ENCODE measurements at places on chromosomes 7 and 10.

GRCh38 chr7:48312151-48312550 lies 140.9 kb downstream of the ABCA13 start:
- DNase-seq, result no peak

- no peak for DNase-seq
Measured at GRCh38 chr7:15041226-15041625, 138.7 kb upstream of the DGKB start.

DNA sequence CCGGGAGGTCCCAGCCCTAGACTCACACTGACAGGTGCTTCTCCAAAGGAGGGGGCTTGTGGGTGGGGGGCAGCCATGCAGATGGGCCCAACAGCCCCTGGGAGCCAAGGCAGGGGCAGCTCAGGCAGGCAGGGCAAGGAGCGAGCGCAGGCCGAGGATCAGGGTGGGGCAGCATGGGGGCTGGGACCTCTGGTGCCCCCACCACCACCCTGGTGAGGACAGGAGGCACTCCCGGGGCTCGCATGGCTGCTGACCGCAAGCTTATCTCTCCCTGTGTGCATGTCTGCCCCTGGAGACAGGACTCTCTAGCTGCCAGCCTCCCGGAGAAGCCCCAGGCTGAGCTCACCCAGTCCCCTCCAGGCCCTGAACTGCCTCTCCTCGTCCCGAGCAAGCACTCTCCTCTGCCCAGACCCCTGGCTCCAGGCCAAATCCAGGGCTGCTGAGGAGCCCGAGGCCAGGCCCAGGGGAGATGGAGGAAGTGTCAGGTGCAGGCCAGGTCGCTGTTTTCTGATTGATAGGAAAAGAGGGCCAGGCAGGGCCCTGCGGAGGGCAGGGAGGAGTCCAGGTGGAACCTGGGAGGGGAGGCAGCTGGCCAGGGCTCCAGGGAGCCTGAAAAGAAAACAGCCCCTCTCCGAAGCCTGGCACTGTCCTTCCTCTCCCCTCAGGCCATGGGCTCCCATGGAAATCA lies 39.0 kb downstream of the PDGFA start:
- DNase-seq, result no peak

DNA sequence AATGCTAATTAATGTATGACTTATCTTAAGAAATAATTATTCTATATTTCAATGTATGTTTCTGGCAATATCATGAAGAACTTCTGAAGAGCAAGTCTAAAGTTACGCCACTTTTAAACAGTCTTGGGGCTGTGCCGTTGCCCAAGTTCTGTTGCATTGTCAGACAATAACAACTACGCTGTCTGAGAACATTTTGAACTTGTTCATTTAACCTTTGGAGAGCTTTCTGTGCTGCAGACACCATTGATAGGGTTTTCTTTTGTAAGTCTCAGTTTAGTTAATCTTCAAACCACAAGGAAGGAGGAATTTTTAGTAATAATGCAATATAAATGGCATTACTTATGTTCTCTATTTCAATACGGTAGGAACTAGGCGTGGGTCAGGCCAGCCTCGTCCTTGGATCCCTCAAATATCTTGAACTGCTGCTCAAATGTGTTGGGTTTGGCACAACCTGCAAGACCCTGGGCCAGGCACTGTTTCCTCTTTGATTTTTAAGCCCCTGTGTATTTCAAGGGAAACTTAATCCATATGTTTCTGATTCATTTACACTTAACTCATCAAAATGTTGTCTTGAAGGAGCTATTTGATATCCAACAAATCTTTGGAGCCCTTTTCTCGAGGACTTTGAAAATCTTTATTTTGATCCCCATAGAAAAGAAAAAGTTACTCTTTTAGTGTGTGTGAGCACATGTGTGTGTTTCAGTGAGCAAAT lies 215.5 kb downstream of the INHBA start:
- no peak for DNase-seq

- DNase-seq, result no peak
Measured at GRCh38 chr7:43119371-43120075, 7.1 kb downstream of the HECW1 start.

DNA sequence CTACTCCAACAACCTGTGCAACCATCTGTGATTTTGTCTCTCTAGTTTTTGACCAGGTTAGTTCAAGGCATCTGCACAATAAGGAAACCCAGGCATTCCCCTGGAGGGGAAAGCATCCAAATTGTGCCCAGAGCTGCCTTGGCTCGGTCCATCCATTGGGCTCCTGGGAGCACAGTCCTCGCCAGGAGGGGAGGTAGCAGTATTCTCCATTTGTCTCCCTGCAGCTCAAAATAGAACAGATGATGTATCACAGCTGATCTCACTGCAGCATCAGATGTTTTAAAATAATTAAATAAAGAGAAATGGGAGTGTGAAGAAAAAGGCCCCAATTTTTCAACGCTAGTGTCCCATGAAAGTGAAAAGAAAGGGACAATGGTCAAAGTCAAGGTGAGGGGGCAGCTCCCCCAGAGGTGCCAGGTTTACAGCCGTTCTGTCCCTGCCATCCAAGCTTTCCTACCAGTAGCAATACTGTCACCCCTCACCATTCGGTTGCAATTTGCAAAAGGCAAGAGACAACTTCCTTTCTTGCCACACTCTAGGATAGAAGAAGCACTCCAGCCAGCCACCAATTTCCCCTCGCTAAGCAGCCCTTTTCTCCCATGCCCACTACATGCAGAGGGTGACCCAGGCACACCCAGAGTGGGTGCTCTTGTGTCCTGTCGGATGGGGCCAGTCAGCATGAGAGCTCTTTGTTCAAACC lies 43.7 kb downstream of the KCNMA1 start:
- DNase-seq, result no peak

- DNase-seq, result no peak
Measured at GRCh38 chr7:146136357-146136875, 19.8 kb downstream of the CNTNAP2 start.

DNA sequence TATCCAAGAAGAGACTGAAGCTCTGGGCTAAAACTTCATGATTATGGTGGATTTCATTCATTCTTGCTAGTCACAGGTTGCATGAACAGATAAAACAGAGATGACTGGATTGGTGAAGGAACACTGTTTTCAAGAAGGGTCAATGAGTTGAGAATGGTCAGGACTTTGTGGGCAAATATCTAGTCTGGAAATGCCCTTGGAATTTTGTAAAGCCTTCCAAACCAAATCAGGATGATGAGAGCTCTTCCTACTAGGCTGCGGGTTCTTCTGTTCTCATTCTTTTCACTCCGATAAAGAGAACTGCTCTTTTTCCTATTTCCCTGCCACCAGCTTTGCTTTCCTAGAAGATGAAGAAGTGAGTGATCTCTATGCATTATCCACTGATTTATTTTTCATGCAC lies 171.4 kb downstream of the ARID5B start:
- no peak for DNase-seq

- peak; percentile 15 for DNase-seq
Measured at GRCh38 chr10:16520900-16521299, 779 bp downstream of the C1QL3 start.

DNA sequence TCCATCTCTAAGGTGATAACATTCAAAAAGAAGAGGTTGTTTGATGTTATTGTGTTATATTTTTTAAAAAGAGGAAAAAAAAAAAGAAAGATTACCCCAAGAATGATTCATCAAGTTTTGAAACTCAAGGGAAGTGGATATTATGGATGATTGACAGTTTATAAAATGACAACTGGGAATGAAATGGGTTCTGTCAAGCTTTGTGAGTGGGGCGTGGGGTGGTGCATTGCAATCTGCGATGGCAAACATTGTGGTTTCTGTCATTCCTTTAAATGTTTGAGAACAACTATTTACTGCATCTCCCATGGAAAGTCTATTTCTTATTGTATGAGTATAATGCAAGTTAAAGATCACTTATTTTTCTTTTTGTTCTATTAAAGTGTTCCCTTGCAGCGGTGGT lies 297.0 kb downstream of the CCDC3 start:
- DNase-seq, result no peak

- no peak for DNase-seq
Measured at GRCh38 chr7:30848121-30848855, 63.4 kb upstream of the AQP1 start.

GRCh38 chr7:49112222-49112621 lies 187.9 kb downstream of the CDC14C start:
- DNase-seq, result no peak

DNA sequence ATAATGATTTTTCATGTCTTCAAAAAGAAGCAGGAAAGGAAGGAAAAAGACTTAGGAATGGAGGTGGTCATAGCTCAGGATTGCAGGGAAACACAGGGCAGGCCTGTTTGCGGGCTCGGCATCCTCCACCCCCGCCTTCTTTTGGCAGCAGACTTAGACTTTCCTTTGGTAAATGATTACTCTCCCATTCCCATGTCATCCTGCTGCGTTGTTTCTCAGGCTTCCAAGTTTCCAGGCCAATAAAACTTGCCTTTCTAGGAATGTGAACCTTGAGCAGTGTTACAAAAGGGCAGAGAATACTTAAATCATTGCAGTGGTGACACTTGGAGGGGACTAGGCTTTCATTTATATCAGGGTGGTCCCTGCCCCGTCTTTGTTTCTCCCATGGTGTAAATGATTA lies 34.0 kb upstream of the DGKB start:
- DNase-seq, result no peak

GRCh38 chr7:130942211-130942964 lies 208.4 kb upstream of the KLF14 start:
- no peak for DNase-seq

GRCh38 chr7:127391591-127392181 lies 822 bp downstream of the ZNF800 start:
- DNase-seq, result peak; percentile 55

DNA sequence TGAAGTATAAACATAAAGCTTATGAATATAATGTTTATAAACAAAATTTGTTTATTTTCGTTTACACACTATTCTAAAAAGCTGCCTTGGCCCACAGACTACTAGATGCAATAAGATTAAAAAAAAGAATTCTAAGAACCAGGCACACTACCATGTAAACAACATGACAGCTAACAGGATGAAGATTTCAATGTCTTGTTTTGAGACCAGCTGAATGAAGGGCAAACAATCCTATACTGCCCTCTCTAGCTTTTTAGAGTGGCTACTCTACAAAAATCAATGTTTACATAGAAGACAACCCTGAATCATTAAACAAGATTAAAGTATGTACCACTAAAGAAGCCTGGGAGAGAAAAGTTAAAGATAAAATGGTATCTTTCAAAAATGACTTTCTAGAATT lies 38.6 kb downstream of the SLC25A40 start:
- DNase-seq, result no peak

DNA sequence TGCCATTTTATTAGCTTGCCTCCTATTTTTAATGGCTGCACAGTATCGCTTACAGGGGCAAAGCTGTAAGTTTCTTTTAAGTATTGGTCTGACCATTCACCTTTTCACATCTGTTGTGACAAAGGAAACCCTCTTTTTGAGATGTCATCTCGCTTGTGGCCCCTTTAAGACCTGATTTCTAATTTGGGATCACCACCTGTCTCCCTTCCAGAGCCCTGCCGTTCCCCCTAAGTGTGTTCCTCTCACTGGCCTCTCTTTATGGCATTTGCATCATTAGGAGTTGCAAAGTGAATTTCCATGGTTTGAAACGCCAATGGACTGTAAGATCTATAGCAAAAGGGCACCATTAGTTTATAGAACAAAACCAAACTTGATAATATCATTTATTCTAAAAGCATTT lies 1.4 kb downstream of the EPDR1 start:
- DNase-seq, result no peak

GRCh38 chr10:114060456-114060855 lies 16.8 kb downstream of the ADRB1 start:
- no peak for DNase-seq

- no peak for DNase-seq
Measured at GRCh38 chr7:8973601-8974000, 540.2 kb downstream of the NXPH1 start.

DNA sequence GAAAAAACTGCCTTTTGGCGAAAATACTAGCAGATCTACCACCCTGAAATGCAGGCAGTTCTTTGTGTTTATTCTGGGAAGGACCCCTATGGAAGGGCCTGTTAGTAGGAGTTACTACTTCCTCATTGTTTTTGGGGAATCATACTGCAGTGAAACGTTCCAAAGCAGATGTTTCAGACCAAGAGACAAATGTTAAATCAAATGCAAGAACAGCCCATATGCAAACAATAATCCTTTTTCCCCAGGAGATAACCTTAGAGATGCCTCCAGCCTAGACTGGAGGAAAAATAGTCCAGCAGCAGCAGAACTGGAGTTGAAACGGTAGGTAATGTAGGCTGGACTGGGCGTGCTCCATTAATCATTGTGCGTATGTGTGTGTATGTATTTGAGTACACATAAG lies 65.9 kb upstream of the VWDE start:
- no peak for DNase-seq

DNA sequence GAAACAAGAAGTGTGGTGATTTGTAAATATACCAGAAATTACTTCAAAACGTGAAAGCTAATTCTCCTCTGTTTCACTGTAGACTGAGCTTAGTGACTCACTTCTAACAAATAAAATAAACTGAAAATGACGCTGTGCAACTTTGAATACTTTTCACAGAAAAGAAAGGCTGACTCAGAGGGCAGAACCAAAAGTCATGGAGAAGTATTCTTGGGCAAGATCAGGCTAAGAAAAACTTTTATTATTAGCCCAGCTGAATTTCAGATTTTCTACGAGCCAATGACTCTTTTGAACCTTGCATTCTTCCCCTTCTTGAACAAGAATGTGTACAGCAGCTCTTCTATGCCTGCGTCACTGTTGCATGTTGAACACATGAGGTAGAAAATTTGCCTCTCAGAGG lies 527.3 kb upstream of the GHITM start:
- no peak for DNase-seq

DNA sequence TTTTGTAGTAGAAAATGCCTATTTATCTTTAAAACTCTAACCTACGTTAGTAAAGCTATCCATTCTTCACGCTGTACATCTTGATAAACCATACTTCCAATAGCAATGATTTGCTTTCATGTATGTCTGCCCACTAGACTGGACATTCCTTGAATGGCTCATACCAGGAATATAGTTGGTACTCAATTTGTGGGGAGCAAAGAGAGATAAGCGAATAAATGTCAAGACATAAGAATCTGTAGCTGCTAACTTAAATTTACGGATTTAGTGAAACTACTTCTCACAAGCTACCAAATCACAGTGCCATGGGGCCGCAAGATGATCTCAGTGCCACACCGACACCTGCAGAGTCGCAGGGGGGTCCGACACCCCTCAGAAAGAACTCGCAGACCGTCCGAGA lies 763 bp upstream of the RALA start:
- DNase-seq, result no peak

GRCh38 chr7:128431221-128431620 lies 21.4 kb upstream of the IMPDH1 start:
- DNase-seq, result no peak

GRCh38 chr7:128003167-128003566 lies 28.1 kb downstream of the LRRC4 start:
- DNase-seq, result no peak

Data from stimulated activated CD4-positive, alpha-beta T cell treated with anti-CD3 and anti-CD28 coated beads, Interleukin-4, amount 100 ng/mL, for 24 hours (primary cell).